ENCODE measurements at places on chromosomes 12 and 14. TPM values are rescaled to one million over a fixed set of nuclear protein-coding genes. Genes with fewer than 3 reads are reported as not detected.

ARF6 gene
- total RNA-seq: 188 TPM

GLT8D2 gene
- total RNA-seq: 0.24 TPM

BLTP3B gene
- total RNA-seq: 39.2 TPM

ITGB7 gene
- 751 TPM for total RNA-seq

DIO3 gene
- total RNA-seq: not detected
